ENCODE measurements at places on chromosomes 1 and 21.

- DNase-seq, result no peak
Observed at GRCh38 chr1:39395357-39395831, 96.0 kb upstream of the BMP8A start.

GRCh38 chr1:62306065-62306464 lies 13.2 kb downstream of the KANK4 start:
- no peak for DNase-seq

DNA sequence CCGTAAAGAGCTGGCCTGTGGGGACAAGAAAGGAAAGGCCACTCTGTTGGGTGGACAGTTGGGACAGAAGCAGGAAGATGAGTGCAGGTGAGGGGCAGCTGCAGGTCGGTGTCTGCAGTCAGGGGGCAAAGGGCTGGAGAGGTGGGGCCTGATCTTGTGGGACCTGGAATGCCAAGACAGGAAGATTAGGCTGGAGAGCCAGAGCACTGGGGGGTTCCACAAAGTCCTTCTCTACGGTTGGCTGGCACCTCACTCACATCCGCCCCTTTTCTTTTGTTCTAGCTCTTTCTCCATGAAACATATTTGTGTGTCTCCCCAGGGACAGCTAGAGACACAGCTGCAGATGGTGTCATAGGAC lies 404.1 kb downstream of the PTPRU start:
- no peak for DNase-seq

DNA sequence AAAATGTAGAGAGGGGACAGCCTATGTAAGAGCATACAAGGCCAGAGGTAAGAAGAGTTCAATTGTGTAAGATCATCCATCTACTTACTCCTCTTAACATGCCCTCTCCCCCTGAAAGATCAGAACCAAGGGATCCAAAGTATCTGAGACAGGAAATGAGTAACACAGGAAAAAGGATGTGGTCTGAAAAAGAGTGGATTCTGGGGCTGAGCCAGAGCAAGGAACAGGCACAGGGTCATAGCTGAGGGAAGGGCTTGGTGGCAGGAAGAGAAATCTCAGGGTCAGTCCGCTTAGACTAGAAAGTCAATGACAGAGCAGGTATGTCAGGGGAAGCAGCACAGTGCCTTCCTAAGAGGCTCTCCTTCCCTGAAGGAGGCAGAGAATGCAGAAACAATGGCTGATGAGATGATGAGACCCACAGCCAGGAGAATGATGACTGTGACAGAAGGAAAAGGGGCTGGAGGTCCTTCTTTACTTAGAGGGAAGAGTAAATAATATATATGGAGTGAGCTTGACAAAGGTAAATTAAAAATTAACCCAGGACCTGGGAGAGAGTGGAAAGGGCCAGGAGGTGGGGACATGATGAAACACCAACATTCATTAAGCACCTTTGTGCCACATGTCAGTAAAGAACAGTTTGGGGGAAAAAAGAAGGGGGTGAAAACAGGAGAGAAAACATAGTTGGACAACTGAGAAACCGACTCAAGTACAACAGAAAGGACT lies 26.2 kb upstream of the A3GALT2 start:
- DNase-seq, result no peak

All from stimulated activated CD4-positive, alpha-beta T cell treated with anti-CD3 and anti-CD28 coated beads, Interleukin-15, amount 100 ng/mL, for 48 hours (primary cell).